ENCODE measurements at places on chromosomes 5 and 9. TPM values are rescaled to one million over a fixed set of nuclear protein-coding genes. Genes with fewer than 3 reads are reported as not detected.

GRCh38 chr9:38048316-38048969 is 20.6 kb downstream of the SHB start:
- H3K27me3 ChIP-seq, result no peaks in the 10 kb centered on the region
- no peak overlapping the region for H3K27ac ChIP-seq
- no peaks in the 10 kb centered on the region for H3K36me3 ChIP-seq
- peaks cover 16% of the 10 kb centered on the region for H3K4me1 ChIP-seq

Gene NTNG2
- 0.58 TPM for total RNA-seq

- no peak overlapping the region for H3K4me3 ChIP-seq
- DNase-seq, result peak; percentile 93
- H3K27me3 ChIP-seq, result no peaks in the 10 kb centered on the region
- no peaks in the 10 kb centered on the region for H3K36me3 ChIP-seq
Observed at GRCh38 chr5:142495531-142495930, 170.7 kb upstream of the SPRY4 start.

DNA sequence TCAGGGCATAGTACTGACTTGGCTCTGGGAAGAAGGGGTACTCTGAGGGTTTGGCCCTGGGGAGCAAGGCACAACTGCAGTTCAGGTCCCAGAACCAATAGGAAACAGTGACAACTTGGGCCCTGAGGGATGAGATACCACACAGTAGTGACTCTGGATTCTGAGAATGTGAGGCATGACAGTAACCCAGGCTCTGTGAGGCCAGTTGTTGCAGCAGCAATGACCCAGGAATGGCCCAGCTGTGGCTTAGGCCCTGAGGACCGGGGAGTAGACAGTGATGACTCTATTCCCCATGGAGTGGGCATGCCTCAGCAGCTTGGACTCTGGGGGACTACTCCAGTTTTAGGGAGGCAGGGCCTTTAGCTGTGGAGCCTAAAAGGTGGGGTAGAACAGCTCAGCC is 21.5 kb upstream of the NFIL3 start:
- H3K27ac ChIP-seq, result no peak overlapping the region
- no peaks in the 10 kb centered on the region for H3K27me3 ChIP-seq
- no peaks in the 10 kb centered on the region for H3K36me3 ChIP-seq
- no peak for DNase-seq
- H3K4me3 ChIP-seq, result no peak overlapping the region

DNA sequence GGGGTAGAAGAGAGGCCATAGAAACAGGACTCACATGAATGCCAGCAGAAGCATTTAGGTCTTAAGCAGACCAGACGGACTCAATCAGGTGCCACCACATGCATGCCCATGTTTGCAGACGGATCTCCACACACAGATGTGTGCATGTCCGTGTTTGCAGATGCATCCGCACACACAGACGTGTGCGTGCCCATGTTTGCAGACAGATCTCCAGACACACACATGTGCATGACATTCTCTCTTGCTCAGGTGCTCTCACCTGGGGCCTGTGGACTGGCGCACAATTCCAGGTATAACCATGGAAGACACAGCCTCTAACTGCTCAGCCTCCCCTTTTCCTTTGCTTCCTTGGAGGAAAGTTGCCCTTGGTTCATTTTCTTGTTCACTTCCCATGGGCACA is 148.3 kb downstream of the CACNA1B start:
- no peak overlapping the region for H3K27ac ChIP-seq
- no peak for DNase-seq
- H3K27me3 ChIP-seq, result peaks cover 48% of the 10 kb centered on the region
- peaks cover 5% of the 10 kb centered on the region for H3K4me1 ChIP-seq
- no peak overlapping the region for H3K4me3 ChIP-seq

Measured in muscle of leg (tissue), 16 donors.